Right ventricle myocardium superior (tissue), 1 donor: ENCODE measurements at places on chromosomes 12 and 14. TPM values are rescaled to one million over a fixed set of nuclear protein-coding genes. Genes with fewer than 3 reads are reported as not detected.
A peak's percentile ranks its signal among the peaks of the same experiment; 100 is the strongest.

DNA sequence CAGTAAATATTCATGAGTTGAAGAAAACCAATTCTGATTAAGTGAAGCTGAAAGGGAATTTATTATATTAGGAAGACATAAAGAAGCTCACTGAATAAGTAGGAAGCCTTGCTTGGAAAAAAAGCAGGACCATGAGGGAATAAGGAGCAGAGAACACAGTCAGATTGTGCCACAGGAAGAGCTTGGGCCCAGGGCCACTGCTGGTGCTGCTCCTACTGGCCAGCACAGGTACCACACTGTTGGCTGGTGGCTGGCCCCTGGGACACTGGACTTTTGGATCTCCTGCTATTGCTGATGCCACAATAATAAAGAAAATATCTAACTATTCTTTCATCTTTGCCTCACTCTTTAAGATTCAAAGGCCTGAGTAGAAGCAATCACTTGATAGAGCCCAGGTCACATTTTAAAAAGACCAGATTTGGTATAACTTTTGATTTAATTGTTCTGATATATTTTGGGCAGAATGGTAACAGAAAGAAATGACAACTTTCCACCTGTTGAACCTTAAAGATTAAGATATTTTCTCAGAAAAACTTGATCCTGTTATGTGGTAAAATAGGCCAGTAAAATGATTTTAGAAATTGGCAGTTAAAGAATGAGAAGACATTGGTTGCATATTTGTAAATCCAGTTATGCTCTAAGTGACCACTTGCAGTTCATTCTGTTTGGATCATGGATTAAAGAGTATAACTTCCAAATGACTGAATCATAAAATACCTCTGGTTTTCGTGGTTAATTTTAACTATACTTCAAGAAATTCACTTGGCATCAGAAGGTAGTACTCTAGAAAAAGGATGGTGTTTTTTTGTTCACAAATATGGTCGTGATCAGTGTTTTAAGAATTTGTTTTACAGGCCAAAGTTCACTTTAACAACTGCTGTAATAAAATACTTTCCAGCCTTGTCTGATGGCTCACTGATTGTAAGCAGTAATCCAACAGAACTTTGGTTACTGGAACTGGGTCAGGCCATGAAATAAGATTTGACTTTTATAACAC lies 68.3 kb downstream of the DERA start:
- no peak for DNase-seq

GRCh38 chr12:92471551-92471950 lies 231.2 kb upstream of the PLEKHG7 start:
- DNase-seq, result no peak

GRCh38 chr14:74459289-74459946 lies 33.4 kb upstream of the SYNDIG1L start:
- no peak for DNase-seq

DNA sequence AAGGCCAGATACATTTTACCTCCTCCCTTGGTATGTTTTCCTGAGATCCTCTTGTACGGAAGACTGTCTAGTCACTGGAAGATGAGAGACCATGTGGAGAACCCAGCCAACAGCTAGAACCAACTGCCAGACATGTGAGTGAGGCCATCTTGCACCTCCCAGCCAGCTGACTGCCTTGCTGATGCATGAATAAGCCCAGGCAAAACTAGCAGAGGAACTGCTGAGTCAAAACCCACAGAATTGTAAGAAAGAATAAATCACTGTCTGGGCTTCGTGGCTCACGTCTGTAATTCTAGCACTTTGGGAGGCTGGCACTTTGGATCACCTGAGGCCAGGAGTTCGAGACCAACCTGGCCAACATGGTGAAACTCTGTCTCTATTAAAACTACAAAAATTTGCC lies 160.0 kb downstream of the TPH2 start:
- no peak for DNase-seq

GRCh38 chr14:28012629-28013415 lies 753.8 kb upstream of the FOXG1 start:
- DNase-seq, result no peak

DNA sequence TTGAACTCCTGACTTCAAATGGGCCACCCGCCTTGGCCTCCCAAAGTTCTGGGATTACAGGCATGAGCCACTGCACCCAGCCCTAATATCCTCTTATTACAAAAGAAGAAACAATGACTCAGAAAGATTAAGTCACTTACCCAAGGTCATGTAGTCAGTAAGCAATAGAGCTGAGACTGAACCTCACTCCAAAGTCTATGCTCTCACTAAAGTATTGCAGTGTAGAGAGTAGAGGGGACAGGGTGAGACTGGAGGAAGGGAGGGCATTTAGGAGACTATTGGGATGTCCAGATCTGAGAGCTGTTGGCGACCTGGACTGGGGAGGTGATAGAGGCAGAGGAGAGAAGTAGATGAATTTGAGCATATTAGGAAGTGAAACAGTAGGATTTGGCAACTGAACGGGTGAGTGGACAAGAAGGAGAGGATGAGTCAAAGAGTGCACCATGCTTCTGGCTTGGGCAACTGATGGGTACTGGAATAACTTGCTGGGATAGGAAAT lies 11.8 kb downstream of the P2RX7 start:
- no peak for DNase-seq

HOXC13 gene
- total RNA-seq, result not detected

DNA sequence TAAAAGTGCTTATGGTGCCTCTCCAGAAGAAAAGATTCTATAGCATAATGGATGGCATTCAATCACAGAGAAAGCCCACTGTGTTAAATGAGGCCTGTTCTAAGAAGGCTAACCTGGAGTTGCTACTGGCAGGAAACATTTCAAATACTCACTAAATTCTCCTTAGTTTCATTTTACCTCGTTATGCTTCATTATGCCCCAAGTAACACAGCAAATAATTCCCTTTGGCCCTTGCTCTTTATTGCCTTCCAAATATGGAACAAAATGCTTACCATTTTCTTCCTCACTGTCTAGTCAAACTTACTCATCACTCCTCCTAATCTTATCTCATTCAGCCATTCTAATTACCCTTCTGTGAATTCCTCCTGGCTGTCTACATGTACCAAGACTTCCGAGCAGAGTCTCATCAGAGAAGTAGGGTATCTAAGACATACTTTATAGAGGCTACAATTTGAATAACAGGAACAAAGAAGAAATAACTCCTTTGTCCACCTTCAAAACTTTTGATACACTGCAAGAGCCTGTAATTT lies 292.1 kb upstream of the CLEC14A start:
- no peak for DNase-seq

GRCh38 chr12:12428047-12428446 lies 71.2 kb downstream of the BORCS5 start:
- no peak for DNase-seq

SDS gene
- total RNA-seq, result not detected

DNA sequence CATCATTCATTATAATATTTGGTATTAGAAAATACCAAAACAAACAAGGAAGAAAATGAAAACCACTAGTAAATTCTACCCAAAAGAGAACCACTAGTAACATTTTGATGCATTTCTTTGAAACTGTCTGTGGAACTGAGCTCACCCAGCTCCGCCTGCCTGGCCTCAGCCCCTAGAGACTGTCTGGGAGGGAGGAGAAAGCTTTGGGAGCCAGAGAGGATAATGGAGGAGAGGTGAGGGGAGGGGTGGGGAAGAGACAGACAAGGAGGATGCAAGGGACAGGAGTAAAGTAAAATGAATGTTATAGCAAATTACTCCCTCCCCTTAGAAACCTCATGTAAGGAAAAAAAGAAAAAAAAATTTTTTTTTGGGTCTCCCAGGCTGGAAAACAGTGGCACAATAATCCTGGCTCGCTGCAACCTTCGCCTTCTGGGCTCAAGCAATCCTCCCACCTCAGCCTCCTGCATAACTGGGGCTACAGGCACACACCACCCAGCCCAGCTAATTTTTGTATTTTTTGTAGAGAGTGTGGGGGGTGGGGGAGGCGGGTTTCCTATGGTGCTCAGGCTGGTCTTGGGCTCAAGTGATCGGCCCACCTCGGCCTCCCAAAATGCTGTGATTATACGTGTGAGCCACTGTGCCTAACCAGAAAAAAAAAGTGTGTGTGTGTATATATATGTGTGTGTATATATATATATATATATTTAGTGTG lies 3.2 kb upstream of the MMP19 start:
- peak; percentile 54 for DNase-seq

ARMH4 gene
- 6.2 TPM for total RNA-seq

GLT8D2 gene
- 6.1 TPM for total RNA-seq

DNA sequence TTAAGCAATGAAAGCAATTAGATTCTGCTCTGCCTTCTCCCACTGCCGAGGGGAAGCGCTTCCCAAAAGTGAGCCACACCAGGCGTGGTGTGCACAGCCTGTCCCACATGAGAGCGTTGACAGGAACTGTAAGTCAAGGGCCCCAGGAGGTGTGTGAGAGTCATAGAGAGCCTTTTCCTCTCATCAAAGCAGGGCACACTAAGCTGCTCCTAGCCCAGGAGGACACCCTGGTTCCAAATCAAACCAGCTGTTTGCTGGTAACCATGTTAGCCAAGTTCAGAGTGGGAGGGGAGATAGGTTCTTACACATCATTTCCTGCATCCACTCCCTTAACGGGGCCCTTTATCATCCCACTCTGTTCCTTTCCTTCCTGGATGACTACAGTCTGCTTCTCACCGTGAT lies 98.3 kb downstream of the SPTSSA start:
- DNase-seq, result no peak

DNA sequence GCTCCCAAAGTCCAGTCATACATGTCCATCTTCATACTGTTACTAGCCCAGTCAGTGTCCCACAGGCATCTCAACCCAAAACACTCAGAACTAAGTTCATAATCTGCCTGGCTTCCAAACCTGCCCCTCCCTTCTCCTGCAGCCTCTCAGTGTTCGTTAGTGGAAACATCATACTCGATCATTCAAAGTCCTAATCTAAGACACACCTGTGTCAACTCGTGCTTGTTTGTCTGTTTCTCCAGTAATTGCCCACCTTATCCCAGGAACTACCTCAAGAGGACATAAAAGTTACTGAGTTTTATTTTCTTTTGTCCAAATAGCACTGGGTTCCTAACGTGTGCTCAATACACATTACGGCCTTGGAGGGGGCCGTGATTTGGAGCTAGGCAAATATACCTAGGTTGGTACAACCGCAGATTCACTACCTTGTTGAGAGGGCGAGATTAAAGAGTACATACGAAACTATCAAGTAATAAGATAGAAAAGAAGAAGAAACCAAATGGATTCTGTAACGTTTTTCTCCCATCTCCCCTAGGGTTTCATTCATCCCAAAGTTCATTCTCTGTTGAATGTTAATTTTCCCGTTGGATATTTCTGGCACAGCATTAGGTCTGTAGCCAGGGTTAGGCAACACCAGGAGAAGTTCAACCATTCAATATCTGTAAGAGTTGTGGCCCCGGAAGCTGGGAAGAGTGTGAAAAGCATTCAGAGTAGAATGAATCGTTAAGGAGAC lies 3.2 kb downstream of the RNASE8 start:
- no peak for DNase-seq

IAPP gene
- not detected for total RNA-seq

RIN3 gene
- total RNA-seq, result 11.0 TPM

GRCh38 chr12:126430921-126431320 lies 1365.7 kb downstream of the AACS start:
- no peak for DNase-seq

NEUROD4 gene
- total RNA-seq, result not detected

RTL1 gene
- total RNA-seq, result not detected

GRCh38 chr14:105156414-105157375 lies 11.9 kb downstream of the JAG2 start:
- DNase-seq, result no peak

DNA sequence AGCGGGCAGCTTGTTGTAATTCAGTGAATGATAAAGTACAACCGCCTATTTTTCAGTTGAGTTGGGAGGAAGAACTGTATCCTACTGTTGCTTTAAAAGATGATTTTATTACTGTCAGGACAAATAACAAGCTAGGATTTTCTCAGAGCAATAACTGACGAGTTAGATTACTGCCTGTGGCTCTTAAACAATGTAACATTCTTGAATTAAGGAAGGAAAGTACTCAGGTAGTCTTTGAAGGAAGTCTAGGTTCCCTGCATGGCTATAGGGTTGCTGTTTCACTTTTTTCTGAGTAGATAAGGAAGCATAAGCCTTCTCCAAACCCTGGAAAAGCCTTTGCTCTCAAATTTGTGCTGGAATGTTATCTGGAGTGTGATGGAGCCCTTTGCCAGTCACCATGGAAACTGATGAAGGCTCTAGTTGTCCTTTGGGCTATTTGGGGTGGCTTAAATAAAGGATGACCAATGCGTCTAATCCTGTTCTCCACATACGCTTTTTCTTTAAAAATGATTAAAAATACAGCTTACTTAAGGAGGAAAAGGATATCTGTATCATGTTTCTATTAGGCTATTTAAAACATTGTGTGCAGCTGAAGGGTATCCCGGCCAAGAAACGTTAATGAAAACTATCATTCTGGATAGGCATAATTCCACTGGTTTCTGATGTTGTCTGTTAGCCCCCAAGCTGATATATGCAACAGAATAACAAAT lies 17.7 kb downstream of the NUBPL start:
- DNase-seq, result no peak

GRCh38 chr14:45048385-45048784 lies 35.5 kb upstream of the PRPF39 start:
- no peak for DNase-seq

RNASE2 gene
- total RNA-seq, result 2.5 TPM

DNA sequence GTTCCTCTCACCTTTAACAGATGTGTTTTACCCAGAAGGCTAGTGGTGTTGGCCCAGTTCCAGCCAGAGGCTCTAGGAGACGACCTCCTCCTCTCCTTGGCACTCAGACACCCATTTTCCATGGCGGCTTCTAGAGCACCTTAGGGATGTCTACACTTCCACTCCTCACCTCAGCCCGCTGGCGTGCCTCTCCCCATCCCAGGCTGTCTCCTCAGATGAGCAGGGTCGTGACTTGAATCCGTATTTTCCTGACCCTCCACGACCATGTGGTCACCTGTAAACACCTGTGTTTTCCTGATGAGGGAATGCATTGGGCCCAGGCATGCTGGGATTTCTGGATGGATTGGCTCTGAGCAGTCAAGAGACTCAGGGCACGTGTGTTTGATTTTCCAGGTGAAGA lies 21.8 kb upstream of the RIN3 start:
- no peak for DNase-seq

COL2A1 gene
- not detected for total RNA-seq
